ENCODE measurements at places on chromosomes 7 and 10.

GRCh38 chr7:22875470-22875869 lies 52.8 kb upstream of the TOMM7 start:
- no peak for DNase-seq

- DNase-seq = no peak
Observed at GRCh38 chr10:44723082-44723481, 188.1 kb upstream of the TMEM72 start.

GRCh38 chr10:12375076-12375504 lies 25.7 kb downstream of the CAMK1D start:
- no peak for DNase-seq

- no peak for DNase-seq
Observed at GRCh38 chr10:114967071-114967470, 29.1 kb downstream of the TRUB1 start.

DNA sequence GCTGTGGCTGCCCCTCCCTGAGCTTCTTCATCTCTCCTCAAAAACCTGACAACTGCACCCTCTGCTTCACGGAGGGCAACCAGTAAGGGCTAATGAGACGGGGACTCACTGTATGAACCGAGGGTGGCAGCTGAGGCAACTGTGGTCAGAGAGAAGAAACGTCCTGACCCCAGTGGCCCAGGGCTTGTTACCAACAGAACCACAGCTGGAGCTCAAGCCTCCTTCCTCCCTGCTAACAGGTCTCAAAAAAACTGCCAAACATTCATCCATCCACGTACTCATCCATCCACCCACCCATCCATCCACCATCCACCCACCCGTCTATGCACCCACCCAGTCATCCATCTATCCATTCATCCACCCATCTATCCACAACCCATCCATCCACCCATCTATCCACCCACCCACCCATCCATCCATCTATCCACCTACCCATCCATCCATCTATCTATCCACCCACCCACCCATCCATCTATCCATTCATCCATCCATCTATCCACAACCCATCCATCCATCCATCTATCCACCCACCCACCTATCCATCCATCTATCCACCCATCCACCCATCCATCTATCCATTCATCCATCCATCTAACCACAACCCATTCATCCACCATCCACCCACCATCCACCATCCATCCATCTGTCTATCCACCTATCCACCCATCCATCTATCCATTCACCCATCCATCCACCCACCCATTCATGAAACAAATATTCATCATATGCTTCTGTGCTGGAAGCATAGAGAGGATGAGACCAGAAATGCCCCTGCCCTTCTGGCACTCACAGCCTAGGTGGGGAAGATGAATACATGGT lies 111.7 kb downstream of the PDGFA start:
- no peak for DNase-seq

DNA sequence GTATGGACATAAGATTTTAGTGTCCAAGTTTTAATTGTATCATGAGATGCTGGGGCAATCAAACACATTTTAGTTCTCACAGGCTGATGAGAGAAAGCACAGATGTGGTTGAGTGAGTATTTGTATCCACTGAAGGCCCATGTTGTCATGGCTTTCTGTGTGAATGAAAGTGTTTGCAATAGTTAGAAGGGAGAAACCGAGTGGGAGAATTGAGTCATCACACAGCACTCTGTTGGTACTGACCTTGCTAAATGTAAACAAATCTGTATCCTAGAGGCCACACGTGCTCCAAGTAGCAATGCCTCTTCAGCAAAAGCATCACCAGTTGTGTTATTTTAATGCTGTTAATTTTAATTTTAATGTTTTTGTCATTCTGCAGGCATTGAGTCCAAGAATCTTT lies 121.2 kb downstream of the EMX2 start:
- DNase-seq = peak; percentile 93

GRCh38 chr7:25933921-25934320 lies 218.1 kb upstream of the NFE2L3 start:
- DNase-seq = no peak

DNA sequence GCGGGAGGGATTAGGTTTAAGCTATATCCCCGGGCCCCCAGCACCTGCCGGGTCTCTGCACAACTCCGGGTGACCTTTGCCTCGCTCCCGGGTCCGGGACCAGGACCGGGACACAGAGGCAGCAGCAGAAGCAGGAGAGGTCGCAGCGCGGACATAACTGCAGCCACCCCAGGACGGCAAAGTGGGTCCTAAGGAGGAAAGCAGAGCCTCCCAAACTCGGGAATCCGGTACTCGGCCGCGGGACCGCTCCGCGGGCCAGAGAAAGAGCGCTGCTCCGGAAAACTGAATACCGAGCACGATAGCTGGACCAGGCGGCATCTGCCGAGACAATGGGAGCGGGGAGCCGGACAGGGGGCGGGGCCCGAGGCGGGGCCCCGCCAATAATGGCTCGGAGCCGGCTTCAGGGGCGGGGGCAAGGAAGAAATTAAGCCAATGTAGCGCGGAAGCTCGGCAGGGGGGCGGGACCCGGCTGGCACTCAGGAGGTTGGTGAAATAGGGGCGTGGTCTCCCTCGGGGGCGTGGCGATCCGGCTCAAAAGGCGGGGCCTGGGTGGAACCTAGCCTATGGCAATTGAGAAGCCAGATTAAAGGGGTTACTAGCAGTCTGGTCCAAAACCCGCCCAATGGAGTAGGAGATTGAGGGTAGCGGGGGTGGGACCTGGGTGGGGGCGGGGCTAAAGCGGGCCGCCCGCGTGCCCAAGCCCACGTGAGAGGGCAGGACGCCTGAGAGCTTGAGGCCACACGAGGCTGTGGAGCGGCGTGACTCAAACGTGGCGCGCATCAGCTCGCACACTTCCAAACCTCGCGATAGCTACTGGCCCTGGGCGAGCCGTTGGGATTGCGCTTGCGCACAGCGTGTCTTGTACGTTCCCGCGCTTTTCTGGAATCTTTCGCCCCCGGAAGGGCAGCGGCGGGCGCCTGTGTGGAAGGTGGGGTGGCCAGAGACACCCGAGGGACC lies at the start of the genes GPC2 and STAG3:
GPC2 (minus strand) TSS at position 337 of the 957 bp plus-strand sequence; CDS start at position 155, 182 bp downstream.
STAG3 (plus strand) TSS at position 874 of the 957 bp plus-strand sequence. CDS start 2,639 bp downstream, outside the sequence.
- peak; percentile 97 for DNase-seq

GRCh38 chr7:155709453-155709852 lies 65.0 kb downstream of the RBM33 start:
- DNase-seq = no peak

GRCh38 chr10:6592080-6592479 lies 12.0 kb upstream of the PRKCQ start:
- no peak for DNase-seq

DNA sequence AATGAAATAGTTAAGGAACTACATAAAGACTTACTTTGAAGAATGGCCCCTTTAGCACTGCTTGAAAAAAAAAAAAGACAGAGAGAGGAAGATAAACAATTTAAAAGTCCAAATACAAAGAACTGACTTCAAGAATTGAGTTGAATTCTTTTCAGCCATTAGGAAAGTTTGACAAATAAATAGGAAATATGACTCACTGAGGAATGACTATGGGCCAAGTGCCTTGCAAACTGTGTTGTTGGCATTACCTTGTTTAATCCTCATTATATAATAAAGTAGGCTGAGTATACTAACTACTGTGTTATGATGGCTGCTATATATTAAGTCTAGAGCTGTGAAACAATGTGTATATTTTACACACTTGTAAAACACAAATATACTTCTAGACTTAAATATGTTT lies 151.1 kb downstream of the ELMO1 start:
- no peak for DNase-seq
